ENCODE measurements at places on chromosomes 3 and 15.

GRCh38 chr3:150069633-150070032, 98.9 kb upstream of the PFN2 start:
- DNase-seq: no peak

GRCh38 chr3:156750874-156751245, 75.3 kb upstream of the LEKR1 start:
- no peak for DNase-seq

DNA sequence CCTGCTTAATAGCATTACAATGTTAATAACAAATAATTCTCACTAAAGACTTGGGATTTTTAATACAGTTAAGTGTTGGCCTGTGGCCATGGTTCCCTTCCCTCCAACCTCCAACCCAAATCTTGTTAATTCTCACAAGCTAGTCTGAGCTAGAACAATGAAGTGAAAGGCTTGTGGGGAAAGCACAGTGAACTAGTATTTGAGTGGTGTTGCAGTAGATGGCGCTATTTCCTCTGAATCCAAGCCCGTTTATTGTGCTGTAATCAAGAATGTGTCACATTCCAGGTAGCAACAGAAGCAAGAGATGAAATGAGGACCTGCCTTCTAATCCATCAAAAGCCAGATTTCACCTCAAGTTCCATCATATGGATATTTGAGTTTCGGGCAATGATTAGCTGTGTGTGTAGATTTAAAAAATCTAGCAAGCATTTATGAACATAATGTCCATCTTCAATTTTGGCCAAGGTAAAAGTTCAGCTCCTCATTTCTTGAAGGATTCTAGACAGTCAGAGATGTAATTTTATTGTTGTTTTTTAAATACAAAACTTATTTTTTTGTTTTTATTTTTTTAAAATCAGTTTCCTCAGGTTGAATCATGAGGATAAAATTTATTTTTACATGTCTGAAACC, 160.7 kb downstream of the SQOR start:
- no peak for DNase-seq

GRCh38 chr3:196868297-196868661, 559 bp downstream of the SENP5 start:
- no peak for DNase-seq

- DNase-seq: peak; percentile 53
Measured at GRCh38 chr3:137047240-137047639, 89.5 kb downstream of the IL20RB start.

DNA sequence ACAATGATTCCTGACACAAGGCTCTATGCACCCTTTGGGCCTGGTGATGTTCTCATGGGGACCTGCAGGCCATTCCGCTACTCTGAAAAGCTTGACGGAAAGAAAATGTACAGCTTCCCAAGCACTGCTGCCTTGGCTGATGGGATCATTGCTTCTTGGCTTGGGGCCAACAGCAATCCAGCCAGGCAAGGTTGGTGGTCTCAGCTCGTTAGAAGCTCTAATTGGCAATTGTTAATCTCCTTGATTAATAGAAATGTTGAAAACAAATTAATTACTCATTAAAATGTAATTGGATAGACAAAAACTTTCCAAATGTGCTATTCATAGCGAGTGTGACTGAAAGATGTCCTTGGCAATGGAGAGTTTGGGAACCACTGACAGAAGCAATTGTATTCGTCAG, 16.3 kb upstream of the MYZAP start:
- no peak for DNase-seq

GRCh38 chr3:64648927-64649906, 38.6 kb downstream of the ADAMTS9 start:
- DNase-seq: no peak

DNA sequence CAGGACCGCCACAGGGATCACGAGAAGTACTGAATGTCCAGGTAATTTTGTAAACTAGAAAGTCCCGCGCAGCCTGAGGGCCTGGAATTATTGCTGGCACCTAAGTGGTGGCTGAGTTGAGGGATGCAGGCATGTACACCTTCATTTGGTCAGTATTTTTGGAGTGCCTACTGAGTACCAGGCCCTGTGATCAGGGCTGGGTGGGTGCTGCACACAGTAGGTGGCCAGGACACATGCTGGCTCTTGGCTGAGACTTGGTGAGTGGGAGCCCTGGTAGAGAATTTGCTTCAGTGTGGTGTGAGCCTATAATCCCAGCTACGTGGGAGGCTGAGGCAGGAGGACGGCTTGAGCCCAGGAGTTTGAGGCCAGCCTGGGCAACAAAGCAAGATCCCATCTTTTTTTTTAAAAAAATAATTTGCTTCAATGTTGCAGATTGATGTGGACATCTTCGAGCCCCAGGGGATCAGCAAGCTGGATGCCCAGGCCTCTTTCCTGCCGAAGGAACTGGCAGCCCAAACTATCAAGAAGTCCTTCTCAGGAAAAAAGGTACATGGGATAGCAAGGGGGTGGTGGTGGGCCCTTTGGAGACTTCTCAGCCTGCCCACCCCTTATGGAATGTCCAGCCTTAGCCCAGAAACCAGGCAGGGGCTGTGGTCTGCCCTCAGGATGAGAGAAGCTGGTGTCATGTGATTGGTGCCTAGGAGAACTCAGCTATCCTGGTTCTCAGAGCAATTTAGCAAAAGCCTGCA, 2.6 kb downstream of the ITIH1 start:
- DNase-seq: no peak

DNA sequence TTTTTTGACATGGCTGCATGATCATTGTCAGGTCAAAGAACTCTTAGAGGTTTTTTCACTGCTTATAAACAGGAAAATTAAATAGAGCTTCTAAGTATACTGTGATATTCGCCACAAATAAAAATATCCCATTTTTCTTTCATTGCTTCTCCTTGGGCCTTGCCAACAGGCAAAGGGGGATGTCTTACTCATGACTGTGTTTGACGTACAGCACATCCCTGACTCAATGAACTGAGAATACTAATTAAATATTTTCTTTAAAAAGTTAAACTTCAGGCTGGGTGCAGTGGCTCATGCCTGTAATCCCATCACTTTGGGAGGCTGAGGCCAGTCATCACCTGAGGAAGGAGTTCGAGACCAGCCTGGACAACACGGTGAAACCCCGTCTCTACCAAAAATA, 41.4 kb upstream of the CCDC80 start:
- no peak for DNase-seq

GRCh38 chr3:23747841-23748240, 57.9 kb upstream of the UBE2E1 start:
- no peak for DNase-seq

GRCh38 chr3:194245975-194246561, 105.1 kb downstream of the CPN2 start:
- DNase-seq: peak; percentile 50

GRCh38 chr3:100076731-100077529, 37.4 kb downstream of the FILIP1L start:
- no peak for DNase-seq

DNA sequence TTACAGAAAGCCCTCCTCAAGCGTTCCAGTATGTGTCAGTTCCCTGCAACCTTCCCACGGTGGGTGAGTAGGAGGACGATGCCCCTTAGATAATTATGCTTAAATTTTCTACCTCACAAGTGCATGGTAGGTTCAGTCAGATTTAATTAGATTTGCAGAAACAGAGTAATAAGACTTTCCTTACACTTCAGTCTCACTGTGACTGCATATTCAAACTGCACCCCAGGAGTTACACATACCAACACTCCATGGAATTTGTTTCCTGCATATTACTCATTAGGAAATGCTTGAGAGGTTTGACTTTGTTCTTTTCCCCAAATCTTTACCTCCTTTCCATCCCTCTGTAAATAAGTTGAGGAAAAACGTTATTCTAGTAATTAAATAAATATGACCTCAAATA, 108.8 kb downstream of the ARRDC4 start:
- DNase-seq: no peak

- DNase-seq: no peak
Measured at GRCh38 chr15:65072027-65072426, 4.2 kb upstream of the RASL12 start.

GRCh38 chr3:126274735-126275619, 82.2 kb downstream of the KLF15 start:
- no peak for DNase-seq

- DNase-seq: no peak
Measured at GRCh38 chr15:38130205-38130567, 122.5 kb upstream of the SPRED1 start.

DNA sequence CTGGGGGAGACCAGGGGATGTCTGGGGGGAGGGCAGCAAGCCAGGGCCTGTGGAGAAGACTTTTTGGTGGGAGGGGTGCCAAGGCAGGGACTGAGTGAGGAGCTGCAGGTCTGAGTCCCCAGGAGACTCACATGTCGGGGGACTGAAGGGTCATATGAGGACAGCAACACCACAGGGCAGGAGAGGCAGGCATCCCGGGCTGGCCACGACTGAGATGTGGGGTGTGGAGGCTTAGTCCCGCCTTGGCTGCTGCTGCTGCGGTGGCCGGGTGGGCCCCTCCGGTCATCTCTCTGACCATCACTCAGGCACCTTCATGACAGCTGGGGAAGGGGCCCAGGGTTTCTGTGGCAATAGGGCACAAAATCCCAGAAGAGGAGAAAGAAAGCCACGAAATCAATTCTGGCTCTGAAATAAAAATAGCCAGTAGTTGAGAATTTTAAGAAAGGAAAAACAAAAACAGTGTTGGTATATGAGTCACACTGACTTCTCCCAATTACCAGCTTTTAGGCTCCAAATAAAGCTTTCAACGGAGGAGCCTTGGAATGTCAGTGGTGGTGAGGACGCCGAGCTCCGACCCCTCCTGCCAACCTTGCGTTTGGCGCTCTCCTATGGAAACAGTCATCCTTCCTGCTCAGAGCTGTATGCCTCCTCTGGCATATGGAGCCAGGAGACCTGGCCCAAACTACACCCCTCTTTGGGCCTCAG, 52.9 kb upstream of the ITGA11 start:
- DNase-seq: no peak

GRCh38 chr15:69392352-69392751, 21.8 kb upstream of the KIF23 start:
- DNase-seq: no peak

GRCh38 chr15:83835479-83835878, 181.6 kb downstream of the ADAMTSL3 start:
- DNase-seq: no peak

- DNase-seq: no peak
Measured at GRCh38 chr3:49570028-49570654, 15.9 kb downstream of the BSN start.

- DNase-seq: no peak
Measured at GRCh38 chr3:173739726-173740125, 342.2 kb downstream of the NLGN1 start.

DNA sequence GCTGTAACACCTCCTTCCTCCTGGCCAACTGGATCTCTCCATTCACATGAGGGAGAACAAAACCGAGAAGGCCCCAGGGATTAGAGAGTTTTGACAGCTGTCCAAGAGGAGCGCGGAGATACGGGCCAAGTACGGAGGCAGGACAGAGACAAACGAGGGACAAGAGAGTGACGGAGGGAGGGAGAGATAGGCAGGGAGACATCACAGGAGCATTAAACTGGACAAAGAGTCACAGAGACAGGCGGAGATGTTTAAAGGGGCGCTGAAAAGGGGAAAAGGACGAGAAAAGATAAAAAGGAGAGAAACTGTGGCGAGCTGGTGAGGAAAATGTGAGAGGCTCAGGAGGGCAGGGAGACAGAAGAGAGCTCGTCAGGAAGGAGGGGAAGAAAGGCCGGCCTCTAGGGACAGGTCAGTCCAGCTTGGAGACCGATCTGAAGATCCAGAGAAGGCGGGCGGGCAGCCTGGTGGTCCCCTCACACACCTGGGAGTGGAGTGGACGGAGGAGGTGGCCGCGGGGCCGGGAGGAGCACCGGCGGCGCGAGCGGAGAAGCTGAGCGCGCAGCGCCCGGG, 40.5 kb upstream of the ROPN1 start:
- peak; percentile 62 for DNase-seq

Data from ecto neural progenitor cell (in vitro differentiated cells).